Activated naive CD4-positive, alpha-beta T cell treated with anti-CD3 and anti-CD28 coated beads for 36 hours (primary cell): ENCODE measurements at places on chromosomes 5 and 9. TPM values are rescaled to one million over a fixed set of nuclear protein-coding genes. Genes with fewer than 3 reads are reported as not detected.

- no peak overlapping the region for H3K4me3 ChIP-seq
- H3K27ac ChIP-seq = no peak overlapping the region
- no peaks in the 10 kb centered on the region for H3K27me3 ChIP-seq
- H3K36me3 ChIP-seq = peaks cover 8% of the 10 kb centered on the region
- peaks cover 2% of the 10 kb centered on the region for H3K4me1 ChIP-seq
- no peak for DNase-seq
Observed at GRCh38 chr5:37660319-37660718, 179.5 kb downstream of the GDNF start.

DNA sequence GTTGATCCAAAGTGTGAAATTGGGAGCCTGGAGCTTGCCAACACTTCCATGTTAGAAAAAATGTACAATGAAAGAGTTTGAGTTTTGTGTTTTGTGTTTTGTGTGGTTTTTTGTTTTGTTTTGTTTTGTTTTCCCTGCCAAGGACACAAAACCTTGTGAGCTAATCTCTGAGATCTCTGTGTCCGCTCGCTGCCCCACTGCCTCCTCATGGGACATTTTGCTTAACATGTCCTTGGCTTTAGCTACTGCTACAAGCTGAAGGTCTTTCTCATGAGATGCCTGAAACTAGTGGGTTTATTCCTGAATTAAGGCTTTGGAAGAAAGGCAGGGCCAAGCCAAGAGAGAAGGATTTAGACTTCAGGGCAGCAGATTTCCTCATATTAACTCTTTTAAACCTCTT, 7.3 kb upstream of the JAKMIP2 start:
- no peaks in the 10 kb centered on the region for H3K36me3 ChIP-seq
- DNase-seq = no peak
- H3K4me1 ChIP-seq = no peaks in the 10 kb centered on the region
- H3K27ac ChIP-seq = no peak overlapping the region
- no peaks in the 10 kb centered on the region for H3K27me3 ChIP-seq

DNA sequence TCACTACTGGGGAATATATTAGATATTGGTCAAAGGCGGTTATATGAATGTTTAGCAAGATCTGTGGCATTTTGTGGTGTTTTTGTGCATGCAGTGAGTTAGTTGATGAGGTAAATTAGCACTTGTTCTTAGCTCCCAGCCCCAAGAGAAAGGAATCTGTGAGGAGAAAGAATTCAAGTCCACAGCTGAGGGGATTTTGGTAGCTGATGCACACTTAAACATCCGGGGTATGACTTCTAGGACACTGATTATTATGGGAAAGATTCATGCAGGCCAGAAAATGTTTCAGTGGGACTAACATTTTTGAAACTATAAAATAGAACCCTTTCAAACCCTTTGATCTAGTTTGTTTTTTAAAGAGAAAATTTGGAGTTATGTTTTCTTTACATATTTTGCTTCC, 118.2 kb upstream of the RPS23 start:
- H3K27me3 ChIP-seq = no peaks in the 10 kb centered on the region
- H3K27ac ChIP-seq = no peak overlapping the region
- no peak overlapping the region for H3K4me3 ChIP-seq
- H3K36me3 ChIP-seq = no peaks in the 10 kb centered on the region
- H3K4me1 ChIP-seq = no peaks in the 10 kb centered on the region

DNA sequence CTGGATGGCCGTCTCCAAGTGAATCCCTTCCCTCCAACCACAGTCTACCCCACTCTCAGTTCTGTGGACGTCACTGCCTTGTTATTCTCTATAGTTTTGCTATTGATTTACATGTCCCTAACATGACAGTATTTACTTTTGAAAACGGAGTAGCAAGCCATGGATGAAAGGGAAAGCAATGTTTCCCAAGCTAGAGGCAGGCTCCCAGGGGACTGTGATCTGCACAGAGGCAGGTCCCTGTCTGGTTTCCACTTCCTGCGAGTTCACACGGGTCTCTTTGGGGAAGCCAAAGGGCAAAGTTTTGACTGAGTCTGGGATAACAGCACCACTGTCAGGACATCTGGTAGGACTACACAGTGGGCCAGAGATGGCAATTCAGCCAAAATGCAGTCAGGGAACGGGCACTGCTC, 12.7 kb downstream of the C9orf153 start:
- no peak for DNase-seq
- H3K27ac ChIP-seq = no peak overlapping the region
- no peaks in the 10 kb centered on the region for H3K27me3 ChIP-seq

- no peak overlapping the region for H3K27ac ChIP-seq
- H3K36me3 ChIP-seq = no peaks in the 10 kb centered on the region
- no peaks in the 10 kb centered on the region for H3K27me3 ChIP-seq
- H3K4me3 ChIP-seq = no peak overlapping the region
- no peaks in the 10 kb centered on the region for H3K4me1 ChIP-seq
- no peak for DNase-seq
Observed at GRCh38 chr9:102038006-102038405, 299.6 kb upstream of the GRIN3A start.

Gene SPAAR
- total RNA-seq = not detected
